ENCODE measurements at places on chromosomes 1 and 21. TPM values are rescaled to one million over a fixed set of nuclear protein-coding genes. Genes with fewer than 3 reads are reported as not detected.

DNA sequence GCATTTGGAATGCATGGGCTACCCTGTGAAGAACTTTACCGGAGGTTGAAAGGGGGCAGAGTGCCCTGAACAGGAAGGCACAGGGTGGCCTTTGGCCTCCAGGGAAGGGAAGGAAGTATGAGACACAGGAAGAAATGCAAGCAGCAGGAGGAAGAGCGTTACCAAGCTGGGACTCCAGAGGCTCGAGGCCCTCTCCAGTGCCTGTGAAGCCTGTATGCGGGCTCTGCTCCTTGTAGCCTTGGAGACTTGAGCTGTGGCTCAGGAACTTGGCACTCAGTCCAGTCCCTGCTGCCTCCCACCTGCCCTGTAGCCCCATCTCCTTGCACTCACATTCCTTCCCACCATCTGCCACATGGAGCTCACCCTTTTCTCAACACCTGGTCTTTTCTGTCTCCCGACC lies 33.5 kb upstream of the RNF19B start:
- DNase-seq = no peak

DNA sequence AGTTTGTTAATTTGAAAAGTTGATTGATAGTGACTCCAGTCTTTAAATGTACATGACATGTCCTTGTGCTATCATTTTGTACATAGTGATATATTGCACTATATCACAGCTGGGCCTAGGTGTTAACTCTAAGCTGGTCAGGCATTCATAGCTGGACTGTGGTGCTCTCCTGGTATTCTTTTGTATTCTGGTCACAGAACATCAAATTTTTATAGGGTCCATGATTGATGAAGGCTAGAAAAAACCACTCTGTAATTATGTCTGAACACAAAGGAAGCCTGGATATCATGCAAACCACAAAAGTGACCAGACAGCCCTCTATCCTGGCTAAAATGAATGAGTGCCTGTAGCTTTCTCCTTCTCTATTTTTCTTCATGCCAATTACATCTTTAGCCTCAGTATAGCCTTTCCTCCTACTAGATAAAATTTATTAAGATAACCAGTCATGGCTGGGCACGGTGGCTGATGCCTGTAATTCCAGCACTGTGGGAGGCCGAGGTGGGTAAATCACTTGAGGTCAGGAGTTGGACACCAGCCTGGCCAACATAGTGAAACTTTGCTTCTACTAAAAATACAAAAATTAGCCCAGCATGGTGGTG lies 134.9 kb upstream of the B3GALT2 start:
- no peak for DNase-seq

DNA sequence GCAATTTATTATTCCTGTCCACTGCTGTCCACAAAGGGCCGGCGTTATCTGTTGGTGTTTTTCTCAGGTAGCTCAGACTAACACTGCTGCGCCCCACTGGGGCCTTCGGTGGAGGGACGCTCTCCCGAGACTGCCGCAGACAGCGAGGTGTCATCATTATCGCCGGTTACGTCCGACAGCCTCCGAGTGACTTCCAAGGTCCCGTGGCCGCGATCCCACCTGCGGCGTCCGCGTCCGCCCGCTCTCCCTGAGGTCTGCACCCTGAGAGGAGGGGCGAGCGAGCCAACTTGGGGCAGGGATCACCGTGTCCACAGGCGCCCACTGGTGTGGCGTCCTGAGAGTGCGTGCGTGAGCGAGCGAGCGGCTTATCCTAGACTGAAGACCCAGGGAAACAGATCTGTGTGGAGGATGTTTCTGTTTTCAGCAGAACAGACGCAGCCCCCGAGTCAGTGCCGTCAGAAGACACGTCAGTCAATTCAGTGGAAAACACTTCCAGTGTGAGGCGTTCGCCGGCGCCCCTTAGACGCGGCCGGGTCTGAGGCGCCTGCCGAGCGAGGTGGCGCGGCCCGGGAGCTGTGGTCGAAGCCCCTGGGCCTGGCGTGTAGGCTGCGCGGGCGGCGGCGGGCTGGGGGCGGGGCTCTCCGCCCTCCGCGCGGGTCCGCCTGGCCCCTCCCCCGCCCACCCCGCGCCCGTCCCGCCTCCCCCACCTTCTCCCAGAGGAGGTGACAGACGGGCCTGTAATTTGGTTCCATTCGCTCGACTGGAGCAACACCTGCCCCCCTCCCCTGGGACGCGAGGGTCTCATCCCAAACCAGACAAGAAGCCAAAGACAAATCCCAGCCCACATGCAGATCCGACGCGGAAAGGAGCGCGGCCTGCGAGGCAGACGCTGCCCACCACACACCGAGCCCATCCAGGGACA lies 12.6 kb downstream of the NHLH2 start:
- DNase-seq = no peak

DNA sequence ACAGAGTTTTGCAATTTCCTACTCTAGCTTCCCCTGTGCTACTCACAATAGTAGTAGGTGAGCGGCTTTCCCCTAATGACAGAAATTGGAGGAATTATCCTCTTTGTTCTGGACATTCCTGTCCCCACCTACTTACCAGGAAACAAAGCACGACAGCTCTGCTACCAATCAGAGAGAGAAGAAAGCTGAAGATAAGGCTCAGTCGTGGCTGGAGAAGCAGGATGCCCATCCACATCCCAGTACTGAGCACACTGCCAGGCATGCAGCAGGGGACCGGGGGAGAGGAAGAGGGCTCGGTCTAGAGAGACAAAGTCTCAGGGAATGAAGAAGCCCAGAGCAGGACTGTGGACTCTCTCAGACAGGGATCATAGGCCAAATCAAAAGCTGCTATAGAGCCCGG lies 134.1 kb upstream of the KRTAP19-8 start:
- DNase-seq = no peak

- peak; percentile 78 for DNase-seq
Measured at GRCh38 chr1:94079080-94079940, 41.6 kb downstream of the ABCA4 start.

- DNase-seq = no peak
Measured at GRCh38 chr1:17596186-17596585, 56.7 kb downstream of the ARHGEF10L start.

DNA sequence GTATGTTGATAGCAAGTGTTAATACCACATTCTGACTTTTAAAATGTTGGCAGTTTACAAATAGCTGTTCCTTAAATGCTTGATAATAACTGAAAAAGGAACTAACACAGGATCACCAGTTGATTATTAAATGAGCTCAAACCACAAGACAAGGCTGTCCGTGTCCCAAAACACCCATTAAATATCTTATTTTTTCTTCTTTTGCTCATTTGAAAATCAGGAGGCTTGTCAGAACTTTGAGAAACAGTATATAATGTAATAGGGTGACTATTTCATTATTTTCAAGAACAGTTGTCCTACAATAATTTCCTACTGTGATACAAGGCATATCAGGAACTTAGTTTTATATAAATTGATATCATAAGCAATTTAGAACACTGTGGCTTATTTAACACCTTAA lies 2.7 kb downstream of the CDKN2C start:
- peak; percentile 61 for DNase-seq

GRCh38 chr1:186030453-186030852 lies 296.3 kb downstream of the HMCN1 start:
- no peak for DNase-seq

- no peak for DNase-seq
Measured at GRCh38 chr1:22177354-22178003, 34.6 kb upstream of the WNT4 start.

DNA sequence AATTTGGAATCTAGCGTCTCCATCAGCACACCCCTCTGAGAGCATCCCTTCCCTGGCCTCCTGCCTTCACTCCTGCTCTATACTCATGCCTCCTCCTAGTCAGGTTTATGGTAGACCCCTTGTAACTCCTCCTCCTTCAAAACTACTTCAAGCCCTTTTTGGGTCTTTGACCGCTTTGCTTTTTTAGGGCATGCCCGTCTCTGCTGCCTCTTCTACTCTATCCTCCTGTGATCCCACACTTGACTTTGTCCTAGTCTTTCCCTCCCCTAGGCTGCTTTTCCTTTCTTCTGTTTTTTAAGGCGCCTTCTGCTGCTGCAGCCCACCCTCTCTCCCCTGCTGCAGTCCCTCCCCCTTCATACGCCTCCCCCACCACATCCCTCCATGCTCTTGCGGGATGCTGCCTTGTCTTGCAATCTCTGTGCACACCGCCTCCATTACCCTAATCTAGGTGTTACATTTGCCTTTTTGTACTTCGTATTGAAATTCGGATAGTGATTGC lies 1.5 kb downstream of the SNX27 start:
- no peak for DNase-seq

- DNase-seq = no peak
Measured at GRCh38 chr1:196143602-196144342, 464.5 kb downstream of the KCNT2 start.

GRCh38 chr1:89815611-89816010 lies 5.2 kb upstream of the LRRC8D start:
- no peak for DNase-seq

DNA sequence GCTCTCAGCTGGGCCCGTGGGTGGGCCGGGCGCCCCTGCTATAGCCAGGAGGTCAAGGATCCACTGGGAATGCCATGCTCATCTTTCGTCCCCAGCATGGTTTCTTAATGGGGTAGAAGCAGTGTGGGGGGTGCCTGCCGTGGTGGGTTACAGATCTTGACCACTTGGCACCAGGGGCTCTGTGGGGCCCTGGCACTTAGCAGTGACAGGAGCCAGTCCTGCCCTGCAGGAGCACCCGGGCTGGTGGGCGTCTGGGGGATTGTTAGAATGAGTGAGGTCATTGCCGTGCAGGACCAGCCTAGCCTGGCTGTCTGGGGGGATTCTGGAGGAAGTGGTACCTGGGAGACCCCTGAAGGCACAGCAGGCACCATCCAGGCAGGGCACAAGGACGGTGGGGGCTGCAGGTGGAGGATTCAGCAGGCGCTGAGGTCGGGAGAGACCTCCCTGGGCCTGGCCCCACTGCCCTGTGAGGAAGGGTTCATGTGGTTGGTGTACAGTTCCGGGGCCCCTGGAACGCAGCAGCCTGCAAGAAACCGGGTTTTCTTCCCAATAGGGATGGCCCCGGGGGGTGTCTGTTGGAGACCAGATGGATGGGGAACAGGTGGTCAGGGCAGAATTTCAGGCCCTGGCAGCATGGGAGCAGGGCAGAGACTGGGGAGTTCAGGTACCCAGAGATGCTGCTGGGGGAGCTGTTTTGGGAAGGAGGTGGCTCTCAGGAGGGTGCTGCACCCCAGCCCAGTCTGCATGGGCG lies 4.8 kb downstream of the AIRE start:
- DNase-seq = no peak

GRCh38 chr21:41707231-41707959 lies 59.5 kb downstream of the RIPK4 start:
- peak; percentile 28 for DNase-seq

DNA sequence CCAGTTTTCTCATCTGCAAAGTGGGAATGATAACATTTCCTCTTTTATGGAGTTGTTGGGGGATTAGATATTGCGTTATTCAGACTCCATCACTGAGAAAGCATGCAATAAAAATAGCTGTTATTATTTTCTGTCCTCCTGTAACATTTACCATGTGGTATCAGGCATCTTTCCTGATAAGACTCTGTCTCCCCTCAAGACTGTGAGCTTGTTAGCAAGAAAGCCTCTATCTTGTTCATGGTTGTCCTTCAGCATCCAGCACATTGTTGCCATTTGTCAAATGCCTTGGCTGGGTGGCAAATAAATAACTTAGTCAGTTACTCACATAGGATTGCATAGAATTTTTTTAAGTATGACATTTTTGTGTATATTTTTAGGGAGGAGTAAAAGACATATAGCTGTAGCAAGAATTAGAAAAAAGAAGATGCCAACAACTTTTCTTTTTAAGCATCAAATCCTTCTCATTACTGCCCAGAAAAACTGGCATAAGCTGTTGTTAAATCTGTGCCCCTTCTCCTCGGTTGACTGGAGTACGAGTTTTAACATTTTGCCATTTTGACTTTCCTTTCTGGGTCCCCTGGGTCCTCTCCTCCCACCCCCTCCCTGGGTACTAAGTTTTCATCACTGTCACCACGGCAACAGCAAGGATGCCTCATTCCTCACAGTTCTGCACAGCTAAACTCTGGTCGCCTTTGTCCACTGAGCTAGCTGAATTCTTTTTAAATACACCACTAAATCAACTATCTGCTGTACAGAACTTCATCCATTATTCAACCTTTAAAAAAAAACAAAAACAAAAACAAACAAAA lies 1.0 kb upstream of the JAM2 start:
- no peak for DNase-seq

DNA sequence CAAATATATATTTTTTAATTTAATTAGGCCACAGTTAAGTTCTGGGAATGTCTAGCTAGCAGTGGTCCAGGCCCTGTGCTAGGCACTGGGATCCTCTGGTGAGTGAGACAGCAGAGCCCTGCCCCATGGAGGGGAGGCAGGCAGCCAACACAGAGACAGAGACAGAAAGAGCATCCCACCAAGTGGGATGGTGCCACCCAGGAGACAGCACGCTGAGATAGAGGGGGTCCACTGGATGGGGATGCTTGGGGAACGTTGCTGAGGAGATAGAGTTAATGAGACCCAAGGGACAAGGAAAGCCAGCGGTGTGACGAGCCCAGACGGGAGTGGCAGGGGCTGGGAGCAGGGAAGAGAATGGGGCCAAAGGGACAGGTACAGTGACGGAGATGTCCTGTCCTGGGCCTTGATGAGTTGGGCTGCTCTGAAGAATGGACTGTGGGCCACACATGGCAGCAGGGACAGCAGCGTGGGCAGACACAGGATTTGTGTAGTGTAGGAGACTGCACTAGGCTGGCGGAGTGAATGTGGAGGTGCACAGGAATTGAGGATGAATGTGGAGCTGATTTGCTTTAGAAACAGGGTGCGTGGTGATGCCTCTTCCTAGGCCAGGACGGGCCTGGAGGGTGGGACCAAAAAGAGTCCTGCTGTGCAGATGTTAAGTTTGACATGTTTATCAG lies 22.8 kb downstream of the RAB4A start:
- DNase-seq = no peak

GRCh38 chr1:46517932-46518498 lies 28.4 kb downstream of the DMBX1 start:
- DNase-seq = no peak

DNA sequence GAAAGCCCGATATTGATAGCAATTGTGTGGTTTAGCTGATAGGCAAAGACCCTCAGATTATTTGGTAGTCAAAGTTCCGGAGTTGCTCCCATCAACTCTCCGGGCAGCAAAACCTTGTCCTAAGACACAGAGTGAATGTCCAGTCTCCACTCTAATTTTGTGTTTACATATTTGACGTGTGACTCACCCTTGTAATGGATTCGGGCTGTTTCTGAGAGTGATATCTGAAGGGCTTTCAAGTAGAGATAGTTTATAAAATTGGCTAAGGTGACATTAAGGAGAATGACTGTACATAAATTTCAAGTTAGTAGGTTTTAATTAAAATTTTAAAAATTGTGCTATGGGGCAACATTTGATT lies 154.2 kb downstream of the CNIH3 start:
- DNase-seq = peak; percentile 16

LCE3D gene
- not detected for total RNA-seq

AMY2A gene
- total RNA-seq = not detected

THEM4 gene
- total RNA-seq = 18.4 TPM

NPPA gene
- not detected for total RNA-seq

ISG20L2 gene
- 19.6 TPM for total RNA-seq

GBP1 gene
- 0.07 TPM for total RNA-seq

MYCL gene
- 1.0 TPM for total RNA-seq

SLC44A3 gene
- 4.4 TPM for total RNA-seq

PRDM16 gene
- not detected for total RNA-seq

Measured in Caki2 (cell line).